ENCODE measurements at places on chromosomes 11 and 22.

GRCh38 chr22:25970999-25971811, 198.1 kb upstream of the SEZ6L start:
- DNase-seq = no peak

- DNase-seq = no peak
Observed at GRCh38 chr11:66373265-66373664, 1.7 kb upstream of the SLC29A2 start.

DNA sequence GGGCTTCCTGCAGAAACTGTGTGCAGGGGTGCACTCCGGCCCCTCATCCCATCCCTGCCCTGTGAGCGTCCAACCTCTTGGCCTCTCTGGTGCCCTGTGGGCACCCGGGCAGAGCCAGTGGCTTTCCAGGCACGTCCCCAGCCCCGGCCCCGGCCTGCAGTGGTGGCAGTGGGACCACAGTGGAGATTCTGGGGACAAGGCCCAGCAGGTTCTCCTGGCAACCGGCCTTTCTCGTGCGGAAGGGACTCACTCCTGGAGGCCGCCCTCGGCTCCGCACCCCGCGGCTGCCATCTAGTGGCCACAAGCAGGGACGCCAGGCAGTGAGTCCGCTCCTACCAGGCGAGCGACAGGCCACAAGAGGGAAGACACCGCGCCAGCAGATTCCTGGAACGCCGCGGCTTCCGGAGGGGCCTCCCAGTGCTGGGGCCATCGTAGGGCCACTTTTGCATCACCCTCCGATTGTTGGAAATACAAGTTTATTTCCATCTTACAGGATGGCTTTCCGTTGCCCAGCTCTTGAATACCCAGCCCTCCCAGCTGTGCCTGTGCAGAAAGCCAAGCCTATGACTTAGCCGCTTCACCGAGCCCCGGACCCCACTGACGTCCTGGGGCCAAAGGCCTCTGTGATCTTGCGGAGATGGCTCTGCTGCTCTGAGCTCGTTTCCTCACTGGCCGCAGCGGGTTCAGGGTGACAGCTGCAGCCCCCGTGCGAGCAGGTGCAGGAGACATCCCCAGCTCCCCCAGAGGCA, 357.3 kb downstream of the CTTN start:
- peak; percentile 78 for DNase-seq

GRCh38 chr11:117535201-117535849, 207.7 kb downstream of the CEP164 start:
- no peak for DNase-seq

- no peak for DNase-seq
Observed at GRCh38 chr11:67482275-67482826, 475 bp upstream of the AIP start.

DNA sequence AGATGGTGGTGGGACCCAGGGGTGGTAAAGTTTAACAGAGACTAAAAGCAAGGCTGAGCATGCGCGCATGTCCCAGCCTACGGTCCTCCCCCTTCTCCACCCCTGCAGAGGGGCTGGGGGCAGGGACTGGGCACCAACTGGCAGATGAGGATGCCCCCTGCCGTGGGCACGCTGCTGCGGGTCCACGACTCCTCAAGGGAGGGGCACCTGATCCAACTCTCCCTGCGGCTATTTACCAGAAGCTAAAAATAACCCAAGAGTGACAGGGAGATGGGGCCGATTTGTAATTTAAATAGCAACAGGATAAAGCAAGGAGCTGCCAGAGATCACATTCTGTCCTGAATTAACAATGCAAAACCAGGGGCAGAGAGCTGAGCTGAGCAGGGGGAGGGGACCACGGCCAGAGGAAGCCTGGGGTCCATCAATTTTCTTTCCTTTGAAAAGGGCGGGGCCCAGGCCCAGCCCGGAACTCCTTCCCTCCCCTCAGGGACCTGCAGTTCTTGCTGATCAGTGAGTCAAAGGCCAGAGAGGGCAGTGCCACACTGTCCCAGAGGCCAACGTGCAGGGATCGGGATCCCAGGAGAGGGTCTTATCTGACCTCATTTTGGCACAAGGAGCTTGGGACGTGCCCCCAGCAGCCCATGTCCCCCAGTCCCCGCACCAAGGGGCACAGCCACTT, 8.1 kb upstream of the DGKZ start:
- no peak for DNase-seq

DNA sequence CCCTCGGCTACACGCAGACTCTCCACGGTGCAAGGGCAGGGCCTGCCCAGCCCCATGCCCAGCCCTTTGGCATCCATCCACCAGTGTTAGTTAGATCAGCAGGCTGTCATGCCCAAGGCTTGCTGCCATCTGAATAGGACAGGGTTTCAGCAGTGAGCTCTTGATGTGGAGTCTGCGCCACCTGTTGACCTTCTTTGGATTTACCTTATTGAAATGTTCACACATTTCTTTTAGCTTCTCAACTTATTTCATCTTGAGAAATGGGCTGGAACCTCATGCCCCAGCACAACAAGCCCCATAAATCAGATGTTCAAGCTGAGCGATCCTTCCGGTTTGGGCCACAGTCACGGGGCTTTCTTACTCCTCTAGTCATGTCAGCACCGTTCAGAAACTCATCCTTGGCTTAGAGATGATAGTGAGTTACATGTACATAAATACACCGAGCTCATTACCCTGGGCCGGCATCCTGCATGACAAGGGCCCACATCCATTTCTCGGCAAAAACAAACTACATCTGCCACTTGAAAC, 61.7 kb downstream of the PARVB start:
- DNase-seq = no peak

DNA sequence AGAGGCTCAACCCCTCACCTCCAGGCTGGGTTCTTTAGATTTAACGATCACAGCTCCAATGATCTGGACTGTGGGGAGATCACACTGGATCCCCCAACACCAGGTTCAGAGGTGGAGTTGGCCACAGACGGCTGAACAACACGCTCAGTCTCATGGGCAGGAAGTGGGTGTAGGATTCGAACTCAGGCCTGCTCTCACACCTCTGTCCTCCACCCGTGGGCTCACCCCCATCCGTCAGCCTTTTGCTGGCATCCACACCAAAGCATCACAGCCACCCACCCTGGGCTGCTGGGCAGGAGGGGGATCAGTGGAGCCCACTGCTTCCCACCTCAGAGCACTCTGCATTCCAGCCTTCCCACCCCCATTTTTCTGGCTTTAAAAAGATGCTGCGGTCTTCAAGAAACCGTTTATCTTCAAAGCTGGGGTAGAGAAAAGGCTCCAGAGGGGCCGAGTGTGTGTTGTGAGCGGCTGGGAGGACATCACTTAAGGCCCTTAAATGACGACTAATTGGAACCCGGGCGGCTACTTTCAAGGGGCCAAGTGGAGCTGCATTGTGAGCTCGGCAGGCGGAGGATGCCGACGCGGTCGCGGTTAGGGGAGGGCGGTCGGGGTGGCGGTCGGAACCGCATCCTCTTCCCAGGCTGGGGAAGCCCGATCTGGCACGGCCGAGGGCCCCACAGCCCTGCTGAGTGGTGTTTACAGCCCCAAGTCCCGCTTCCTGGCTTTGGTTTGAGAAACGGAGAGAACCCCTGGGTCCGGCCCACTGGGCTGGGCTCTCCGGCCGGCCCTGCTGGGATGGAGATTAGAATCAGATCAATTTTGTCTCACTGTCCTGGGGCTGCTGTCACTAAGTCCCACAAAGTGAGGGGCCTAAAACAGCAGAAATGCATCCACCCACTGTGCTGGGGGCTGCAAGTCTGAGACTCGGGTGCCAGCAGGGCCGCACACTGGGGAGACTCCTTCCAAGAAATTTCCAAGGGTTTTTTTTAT, 15.9 kb upstream of the FGF3 start:
- DNase-seq = peak; percentile 20
